ENCODE measurements at places on chromosomes 2 and 18.

GRCh38 chr2:41966431-41966893 lies 81.4 kb upstream of the PKDCC start:
- DNase-seq = peak; percentile 97

DNA sequence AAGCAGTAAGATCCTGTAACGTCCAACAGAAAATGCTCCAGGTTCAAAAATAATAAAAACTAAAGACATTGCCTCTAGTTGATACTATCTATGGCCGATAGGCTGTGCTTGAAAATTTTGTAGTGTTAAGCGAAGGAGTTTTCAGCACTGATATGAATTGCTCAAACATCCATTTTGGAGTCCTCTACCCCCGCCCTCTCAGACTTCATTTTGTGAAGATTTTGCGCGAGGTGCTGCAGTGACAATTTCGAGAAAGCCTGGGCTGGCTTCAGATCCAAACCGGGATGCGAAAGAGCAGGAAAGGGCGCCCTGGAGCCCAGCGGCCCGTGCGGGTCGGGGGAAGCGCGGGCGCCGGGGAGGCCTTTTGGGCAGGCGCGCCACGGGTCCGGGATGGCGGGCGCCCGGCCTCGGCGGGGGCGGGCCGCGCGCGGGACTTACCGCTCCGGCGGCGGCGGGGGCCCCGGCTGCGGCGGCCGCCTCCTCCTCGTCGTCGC lies 1.8 kb downstream of the SP3 start:
- DNase-seq = peak; percentile 76

DNA sequence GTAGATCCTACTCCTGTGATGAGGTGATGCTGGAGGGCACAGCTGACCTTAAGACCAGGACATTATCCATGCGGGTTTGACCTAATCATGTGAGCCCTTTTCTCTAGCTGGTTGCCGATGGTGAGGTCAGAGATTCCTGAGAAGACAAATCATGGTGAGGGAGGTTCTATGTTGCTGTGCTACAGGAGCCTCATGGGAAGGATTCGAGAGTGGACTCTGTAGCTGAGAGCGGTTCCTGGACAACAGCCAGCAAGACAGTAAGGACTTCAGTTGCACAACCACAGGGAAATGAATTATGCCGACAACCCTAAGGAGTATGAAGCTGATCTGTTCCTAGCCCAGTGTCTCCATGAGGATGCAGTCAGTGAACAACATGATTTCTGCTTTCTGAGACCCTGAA lies 80.4 kb downstream of the EPB41L3 start:
- DNase-seq = peak; percentile 99

GRCh38 chr2:235497096-235497495 lies 3.3 kb downstream of the AGAP1 start:
- no peak for DNase-seq
